ENCODE measurements at places on chromosomes 11 and 22.

- DNase-seq, result no peak
Measured at GRCh38 chr11:44057340-44057739, 8.7 kb upstream of the ACCS start.

DNA sequence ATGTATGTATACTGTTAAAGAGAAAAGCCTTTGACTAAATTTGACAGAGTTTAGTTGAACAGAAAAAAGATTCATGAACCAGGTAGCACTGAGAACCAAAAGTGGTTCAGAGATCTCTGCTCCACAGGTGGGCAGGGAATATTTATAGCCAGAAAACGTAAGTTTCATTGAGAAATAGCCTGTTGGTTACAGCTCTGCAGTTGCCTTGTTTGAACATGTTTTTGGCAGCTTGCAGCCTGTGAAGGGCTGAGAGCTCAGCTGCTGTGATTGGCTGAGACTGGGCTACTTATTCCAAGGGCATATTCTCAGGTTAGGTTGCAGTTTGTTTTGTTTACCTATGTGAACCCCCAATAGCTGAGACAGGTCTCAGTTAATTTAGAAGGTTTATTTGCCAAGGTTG is 13.5 kb upstream of the ZNF74 start:
- no peak for DNase-seq

GRCh38 chr11:133559833-133560471 is 27.7 kb upstream of the OPCML start:
- DNase-seq, result no peak

GRCh38 chr11:403021-403760 is 9.2 kb downstream of the PKP3 start:
- DNase-seq, result no peak

DNA sequence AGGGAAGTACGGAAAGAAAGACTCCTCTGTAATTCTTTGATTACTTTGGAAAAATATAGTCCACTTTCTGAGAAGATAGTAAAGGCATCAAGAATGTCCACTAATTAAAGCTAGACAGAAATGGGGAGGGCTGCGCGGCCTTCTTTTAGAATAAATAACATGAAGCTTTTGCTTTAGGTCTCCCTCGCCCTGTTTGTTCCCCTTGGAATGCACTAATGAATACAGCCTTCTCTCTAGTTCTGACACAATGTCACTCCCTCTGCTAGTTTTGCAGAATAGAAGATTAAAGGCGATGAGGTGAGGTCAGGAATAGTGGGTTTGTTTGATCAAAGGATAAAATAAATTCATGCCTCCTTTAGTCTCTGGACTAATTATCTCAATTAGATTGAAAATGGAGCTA is 543.9 kb downstream of the OPCML start:
- DNase-seq, result no peak

DNA sequence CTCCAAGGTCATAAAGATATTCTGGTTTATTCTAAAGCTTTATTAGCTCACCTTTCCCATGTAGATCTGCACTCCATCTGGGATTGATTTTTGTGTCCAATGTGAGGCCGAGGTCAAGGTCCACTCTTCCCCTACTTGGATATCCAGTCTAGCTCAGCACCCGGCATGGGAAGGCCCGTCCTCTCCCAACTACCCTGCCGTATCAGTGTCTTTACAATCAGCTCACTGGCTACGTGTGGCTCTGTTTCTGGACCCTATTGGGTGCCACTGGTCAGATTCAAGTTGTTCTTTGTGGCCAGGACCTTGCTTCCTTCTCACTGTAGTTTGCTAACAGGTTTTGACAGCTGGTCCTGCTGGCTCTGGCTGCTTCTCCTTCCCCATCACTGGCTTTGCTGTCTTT is 30.9 kb downstream of the KCNQ1OT1 start:
- no peak for DNase-seq

DNA sequence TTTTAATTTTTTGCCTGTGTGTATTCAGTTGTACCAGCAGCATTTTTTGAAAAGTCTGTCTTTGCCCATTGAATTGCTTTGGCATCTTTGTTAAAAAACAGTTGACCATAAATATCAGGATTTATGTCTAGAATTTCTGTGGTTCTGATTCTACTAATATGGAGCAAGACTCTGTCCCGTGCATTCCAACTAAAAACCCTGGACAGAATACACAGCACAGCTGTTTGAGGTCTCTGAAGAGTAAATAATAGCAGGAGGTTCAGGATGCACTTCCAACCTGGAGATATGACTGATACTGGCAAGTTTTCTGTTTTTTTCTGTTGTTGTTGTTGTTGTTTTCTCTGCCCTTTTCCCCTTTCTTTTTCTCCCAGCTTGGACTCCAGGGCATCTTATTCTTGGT is 141.9 kb downstream of the TMEM135 start:
- DNase-seq, result no peak

GRCh38 chr11:119486016-119486415 is 63.0 kb upstream of the THY1 start:
- DNase-seq, result no peak

- DNase-seq, result no peak
Measured at GRCh38 chr11:101336858-101337257, 207.2 kb upstream of the PGR start.

GRCh38 chr11:123284454-123284853 is 89.4 kb upstream of the CLMP start:
- no peak for DNase-seq

DNA sequence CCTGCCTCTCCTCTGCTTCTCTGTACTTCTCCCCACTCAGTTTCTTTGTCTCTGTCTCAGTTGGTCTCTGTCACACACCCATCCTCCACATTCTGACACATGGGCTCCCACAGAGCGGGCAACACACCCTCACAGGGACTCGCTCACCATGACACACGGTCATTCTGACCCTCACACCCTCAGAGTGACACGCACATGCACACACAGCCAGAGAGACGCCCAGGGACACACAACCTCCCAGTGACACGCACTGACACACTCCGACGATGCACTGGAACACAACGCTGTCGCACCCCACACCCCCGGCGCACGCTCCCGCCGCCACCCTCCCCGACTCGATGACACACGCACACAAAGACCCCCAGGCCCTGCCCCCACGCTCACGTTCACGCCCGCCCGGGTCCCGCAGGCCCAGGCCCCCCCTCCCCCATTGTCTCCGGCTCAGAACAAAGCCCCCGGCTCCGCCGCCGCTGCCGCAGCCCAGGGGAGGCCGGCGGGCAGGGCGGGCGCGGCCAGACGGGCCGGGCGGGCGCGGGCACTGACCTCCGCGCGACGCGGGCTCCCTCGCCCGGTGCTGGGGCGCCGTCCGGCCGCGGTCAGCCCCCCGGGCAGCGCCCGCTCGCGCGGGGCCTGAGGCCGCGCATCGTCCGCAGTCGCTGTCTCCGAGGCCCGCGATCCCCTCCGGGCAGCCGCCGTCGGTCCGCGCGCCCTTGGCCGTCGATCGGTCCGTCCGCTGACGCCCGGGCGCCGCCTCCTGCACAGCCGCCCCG is 404 bp downstream of the DCHS1 start:
- peak; percentile 17 for DNase-seq

DNA sequence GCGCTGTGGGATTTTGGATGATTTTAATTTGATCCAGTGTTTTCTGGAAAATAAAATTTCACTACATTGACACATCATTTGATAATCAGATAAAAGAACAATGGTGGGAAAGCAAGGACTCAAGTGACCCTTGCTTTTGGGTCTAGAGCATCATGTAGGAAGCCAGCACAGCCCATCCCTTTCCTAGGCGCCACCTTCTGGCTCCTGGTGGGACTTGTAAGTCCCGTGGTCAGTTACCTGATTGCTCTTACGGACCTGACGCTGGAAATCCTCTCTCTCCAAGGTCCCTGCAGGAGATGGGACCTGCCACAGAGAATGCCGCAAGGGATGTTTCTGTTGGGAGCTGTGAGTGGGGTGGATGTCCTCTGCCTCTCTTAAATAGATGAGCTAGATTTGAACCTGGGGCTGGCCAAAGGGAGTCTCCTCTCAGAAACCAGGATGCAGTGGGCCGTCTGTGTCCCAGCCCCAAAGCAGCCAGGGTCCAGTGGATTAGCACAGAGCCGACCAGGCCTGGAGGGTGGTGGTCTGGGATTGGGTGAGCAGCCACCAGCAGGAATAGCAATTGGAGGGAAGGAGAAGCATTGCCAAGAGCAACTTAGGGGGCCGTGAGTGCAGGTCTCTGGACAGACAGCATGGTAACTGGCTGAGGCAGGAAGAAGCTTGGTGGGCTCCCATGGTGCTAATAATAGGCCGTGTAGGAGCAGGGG is 21.7 kb downstream of the TIMP3 start:
- no peak for DNase-seq

DNA sequence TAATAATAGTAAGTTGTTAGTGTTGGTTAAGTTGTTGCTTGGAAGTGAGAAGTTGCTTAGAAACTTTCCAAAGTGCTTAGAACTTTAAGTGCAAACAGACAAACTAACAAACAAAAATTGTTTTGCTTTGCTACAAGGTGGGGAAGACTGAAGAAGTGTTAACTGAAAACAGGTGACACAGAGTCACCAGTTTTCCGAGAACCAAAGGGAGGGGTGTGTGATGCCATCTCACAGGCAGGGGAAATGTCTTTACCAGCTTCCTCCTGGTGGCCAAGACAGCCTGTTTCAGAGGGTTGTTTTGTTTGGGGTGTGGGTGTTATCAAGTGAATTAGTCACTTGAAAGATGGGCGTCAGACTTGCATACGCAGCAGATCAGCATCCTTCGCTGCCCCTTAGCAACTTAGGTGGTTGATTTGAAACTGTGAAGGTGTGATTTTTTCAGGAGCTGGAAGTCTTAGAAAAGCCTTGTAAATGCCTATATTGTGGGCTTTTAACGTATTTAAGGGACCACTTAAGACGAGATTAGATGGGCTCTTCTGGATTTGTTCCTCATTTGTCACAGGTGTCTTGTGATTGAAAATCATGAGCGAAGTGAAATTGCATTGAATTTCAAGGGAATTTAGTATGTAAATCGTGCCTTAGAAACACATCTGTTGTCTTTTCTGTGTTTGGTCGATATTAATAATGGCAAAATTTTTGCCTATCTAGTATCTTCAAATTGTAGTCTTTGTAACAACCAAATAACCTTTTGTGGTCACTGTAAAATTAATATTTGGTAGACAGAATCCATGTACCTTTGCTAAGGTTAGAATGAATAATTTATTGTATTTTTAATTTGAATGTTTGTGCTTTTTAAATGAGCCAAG is 2.7 kb downstream of the NEAT1 start:
- peak; percentile 76 for DNase-seq

- peak; percentile 3 for DNase-seq
Measured at GRCh38 chr11:106061954-106062949, 14.9 kb downstream of the KBTBD3 start.

- no peak for DNase-seq
Measured at GRCh38 chr22:48208894-48209293, 1446.4 kb downstream of the TBC1D22A start.

- DNase-seq, result no peak
Measured at GRCh38 chr22:31695423-31695822, 33.4 kb upstream of the PISD start.

GRCh38 chr11:79419120-79419519 is 21.7 kb downstream of the TENM4 start:
- DNase-seq, result peak; percentile 51

DNA sequence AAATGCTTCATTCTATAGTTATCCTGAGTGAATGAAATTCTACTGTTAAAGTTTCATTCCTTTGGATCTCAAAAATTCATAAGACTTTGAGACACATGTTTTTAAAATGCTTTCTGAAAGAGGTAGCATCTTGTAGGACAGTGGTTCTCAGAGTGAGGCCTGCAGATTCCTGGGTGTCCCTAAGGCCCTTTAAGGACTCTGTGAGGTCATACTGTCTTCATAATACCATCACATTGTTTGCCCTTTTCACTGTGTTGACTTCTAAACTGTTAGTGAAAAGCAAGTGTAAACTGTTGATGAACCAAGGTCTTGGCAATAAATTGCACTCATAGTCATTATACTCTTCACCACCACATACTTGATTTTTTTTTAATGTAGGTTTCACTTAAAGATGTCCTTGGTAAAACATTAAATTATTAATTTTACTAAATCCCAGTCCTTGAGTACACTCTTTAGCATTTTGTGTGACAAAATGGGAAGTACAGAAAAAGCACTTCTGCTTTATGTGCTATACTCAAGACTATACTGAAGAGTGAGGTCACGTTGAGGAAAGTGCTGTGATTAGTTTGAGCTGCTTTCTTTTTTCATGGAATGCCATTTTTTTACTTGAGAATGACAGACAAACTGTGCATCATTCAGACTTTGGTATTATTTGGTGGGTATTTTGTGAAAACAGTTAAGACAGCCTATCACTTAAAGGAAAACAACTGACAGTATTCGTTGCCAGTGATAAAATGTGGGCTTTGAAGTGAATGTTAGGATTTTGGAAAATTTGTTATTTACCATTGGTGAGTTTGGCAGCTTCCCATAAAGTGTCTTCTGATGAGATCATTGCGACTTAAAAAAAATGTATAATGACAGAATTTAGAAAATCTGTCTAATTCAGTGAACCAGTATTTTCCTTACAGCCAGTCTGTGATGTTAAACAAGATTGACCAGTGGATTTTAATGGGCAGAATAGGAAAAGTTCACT is 61.1 kb downstream of the SPECC1L start:
- DNase-seq, result peak; percentile 45

GRCh38 chr11:41382927-41383326 is 76.5 kb downstream of the LRRC4C start:
- DNase-seq, result peak; percentile 38

- no peak for DNase-seq
Measured at GRCh38 chr22:26197425-26197824, 28.2 kb downstream of the SEZ6L start.

DNA sequence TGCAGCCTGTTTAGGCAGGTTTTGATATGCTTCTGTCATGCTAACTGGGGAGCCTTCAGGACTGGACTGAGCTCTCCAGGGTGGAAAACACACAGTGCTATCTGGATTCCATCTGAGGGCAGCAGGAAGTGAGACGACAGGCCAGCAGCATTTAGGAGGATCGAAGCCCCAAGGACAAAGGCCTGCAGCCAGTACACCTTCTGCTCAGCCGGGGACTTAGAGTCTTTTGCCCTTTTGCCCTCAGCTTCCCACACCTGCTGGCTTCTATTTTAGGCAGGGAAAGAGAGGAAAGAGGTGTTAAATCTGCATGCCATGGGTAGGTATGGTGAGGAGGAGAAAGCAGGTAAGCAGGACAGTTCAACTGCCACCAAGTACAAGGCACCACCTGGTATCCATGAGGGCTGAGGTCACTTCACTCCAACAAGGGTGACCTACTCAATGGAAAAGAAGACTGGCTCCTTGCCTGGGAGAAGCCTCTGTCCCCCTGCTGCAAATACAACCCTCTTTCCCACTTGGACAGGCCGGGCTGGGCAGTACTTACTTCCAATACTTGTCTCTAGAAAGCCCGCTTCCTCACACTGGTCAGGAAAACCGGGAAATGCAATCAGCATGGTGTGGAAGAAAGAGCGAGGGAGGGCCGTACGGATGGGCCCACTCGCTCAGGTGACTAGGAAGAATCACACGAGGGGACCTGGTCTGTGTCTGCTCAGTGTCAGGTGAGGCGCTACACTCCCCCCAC is 12.3 kb downstream of the LARGE2 start:
- no peak for DNase-seq

- DNase-seq, result no peak
Measured at GRCh38 chr22:19818324-19819207, 36.1 kb downstream of the GNB1L start.

GRCh38 chr22:27620367-27621154 is 181.0 kb downstream of the MN1 start:
- DNase-seq, result no peak

GRCh38 chr22:46754110-46754799 is 8.2 kb upstream of the TBC1D22A start:
- peak; percentile 98 for DNase-seq
